Suppressor macrophage (primary cell): ENCODE measurements at places on chromosomes 7 and 10.

DNA sequence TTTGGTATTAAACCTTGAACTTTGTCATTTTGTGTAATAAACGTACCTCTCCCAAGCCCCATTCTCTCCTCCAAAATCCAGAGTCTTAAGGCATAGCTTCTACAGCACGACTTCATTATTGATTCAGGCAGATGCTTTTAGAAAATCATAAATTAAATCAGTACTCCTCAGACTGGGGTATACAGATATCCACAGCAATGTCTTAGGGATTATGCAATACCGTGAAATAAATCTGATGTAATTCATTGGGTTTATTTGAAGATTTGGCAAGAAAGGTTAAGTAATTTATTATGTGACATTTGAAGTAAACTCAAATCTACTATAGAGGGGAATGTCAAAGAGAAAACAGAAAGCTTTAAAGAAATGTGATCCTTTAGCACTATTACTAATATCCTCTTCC lies 246.1 kb upstream of the PLXDC2 start:
- no peak for DNase-seq

GRCh38 chr7:24102988-24103387 lies 181.0 kb upstream of the NPY start:
- DNase-seq: no peak

- DNase-seq: no peak
Observed at GRCh38 chr10:97895084-97895483, 45.4 kb downstream of the GOLGA7B start.

DNA sequence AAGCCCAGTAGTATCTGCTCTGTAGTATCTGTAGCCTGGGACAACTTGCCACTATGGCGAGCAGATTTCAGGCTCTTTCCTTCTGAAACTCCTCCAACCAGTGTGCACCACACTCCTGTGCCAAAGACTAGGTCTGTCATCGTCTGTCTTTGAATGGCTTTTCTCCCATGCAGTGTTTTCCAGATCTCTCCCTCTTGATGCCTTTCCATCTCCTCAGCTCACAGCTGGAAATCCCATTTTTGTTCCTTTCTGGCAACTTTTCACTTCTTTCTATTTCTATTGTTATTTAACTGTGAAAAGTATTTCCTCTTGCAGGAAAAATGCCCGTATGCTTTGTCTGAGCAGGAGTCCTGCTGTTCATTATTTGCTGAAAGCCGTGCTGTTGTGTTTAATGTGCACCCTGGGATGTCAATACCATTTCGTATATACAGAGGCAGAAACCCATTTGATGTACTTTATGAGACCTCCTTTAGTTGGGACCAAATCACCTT lies 373.7 kb downstream of the PHTF2 start:
- no peak for DNase-seq

GRCh38 chr7:111009526-111010040 lies 81.3 kb upstream of the LRRN3 start:
- peak; percentile 8 for DNase-seq

DNA sequence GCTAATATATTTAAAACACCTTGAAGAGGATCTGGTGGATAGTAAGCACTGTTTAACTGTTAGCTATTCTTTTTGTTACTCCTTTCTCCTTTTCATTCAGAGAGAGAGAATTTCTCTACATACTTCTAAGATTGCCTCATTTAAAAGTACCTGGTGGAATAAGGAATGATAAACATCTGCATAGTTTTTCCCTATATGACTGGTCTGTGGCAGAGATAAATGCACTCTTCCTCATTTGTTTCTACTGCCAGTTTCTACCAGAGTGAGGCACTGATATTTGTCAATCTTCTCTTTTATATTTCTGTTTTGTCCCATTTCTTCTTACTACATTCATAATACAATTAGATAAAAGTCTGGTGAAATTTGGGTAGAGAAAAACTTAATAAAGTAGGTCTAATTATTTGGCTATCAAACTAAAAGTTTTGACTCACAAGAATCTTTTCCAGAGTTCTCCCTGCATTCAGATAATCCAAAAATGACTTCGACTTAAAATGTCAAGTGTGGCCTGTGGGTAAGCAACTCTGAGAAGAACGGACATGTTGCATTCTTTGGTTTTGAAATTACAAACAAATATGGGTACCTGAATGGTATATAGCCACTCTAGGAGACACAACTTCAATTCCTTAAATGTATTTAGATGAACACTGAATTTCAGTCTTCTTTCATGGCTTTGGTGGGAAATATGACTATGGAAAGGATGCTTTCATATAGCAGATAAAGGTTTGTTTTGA lies 38.8 kb downstream of the RNLS start:
- DNase-seq: no peak

DNA sequence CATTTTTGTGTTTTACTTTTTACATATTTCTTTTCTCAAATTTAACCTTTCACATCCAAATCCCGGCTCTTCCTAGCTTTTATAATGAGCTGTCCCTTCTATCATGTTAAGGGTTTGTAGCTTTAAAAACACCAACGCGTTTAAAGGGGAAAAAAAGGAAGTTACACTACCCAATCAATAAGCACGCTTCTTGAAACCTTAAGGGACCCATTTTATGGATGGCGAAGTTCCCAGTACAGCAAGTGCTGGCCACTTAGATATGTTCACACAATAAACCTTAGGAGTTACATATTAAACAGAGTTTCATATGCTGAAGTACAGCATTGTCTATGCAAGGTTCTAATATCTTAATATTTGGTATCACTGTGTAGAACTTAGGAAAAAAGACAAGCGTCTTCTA lies 1.8 kb downstream of the GNG11 start:
- no peak for DNase-seq
